Urothelium cell line (cell line): ENCODE measurements at places on chromosomes 6 and 20.
A peak's percentile ranks its signal among the peaks of the same experiment; 100 is the strongest.

- no peak for DNase-seq
Measured at GRCh38 chr6:69846770-69847491, 19.4 kb upstream of the COL19A1 start.

DNA sequence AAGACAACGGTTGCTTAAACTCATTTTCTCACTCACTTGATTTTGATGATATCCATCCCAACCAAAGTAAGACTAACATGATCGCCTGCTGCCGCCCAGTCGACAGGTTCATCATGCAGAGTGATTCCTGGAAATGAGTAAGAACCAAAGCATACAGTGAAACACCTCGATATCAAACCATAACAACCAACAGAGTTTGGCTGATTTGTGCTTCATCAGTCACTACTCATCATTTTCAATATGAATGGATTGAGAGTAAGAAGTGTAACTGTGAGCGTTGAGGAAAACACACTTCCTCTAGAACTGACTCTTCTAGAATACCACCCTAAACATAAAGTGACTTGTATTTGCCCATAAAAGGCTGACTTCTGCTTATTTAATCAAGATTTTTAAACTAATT, 29.2 kb upstream of the ALDH8A1 start:
- DNase-seq, result no peak

DNA sequence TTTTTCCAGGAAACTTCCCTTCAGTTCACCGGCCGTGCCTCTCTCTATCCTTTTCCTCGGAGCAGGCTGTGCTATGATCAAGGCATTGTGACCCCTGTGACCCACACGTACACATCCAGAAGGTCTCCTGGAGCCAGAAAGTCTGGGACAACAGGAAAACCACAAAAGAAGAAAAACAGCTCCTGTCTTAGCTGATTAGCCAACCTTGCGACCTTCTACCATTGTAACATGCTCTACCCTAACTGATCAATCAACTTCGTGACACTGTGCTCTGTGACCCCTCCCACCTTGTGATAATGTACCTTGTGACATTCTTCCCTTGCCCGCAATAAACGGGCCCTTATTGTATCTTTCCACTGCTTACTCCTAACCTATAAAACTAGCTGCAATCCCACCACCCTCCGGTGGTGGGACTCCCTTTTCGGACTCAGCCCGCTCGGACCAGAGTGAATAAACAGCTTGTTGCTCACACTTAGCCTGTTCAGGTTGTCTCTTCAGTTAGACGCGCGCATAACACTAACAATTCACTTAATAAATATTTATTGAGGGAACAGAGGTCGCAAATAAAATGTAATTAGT, 24.2 kb downstream of the ZNF311 start:
- DNase-seq, result peak; percentile 82

- peak; percentile 82 for DNase-seq
Measured at GRCh38 chr20:53126185-53126584, 154.0 kb downstream of the TSHZ2 start.

DNA sequence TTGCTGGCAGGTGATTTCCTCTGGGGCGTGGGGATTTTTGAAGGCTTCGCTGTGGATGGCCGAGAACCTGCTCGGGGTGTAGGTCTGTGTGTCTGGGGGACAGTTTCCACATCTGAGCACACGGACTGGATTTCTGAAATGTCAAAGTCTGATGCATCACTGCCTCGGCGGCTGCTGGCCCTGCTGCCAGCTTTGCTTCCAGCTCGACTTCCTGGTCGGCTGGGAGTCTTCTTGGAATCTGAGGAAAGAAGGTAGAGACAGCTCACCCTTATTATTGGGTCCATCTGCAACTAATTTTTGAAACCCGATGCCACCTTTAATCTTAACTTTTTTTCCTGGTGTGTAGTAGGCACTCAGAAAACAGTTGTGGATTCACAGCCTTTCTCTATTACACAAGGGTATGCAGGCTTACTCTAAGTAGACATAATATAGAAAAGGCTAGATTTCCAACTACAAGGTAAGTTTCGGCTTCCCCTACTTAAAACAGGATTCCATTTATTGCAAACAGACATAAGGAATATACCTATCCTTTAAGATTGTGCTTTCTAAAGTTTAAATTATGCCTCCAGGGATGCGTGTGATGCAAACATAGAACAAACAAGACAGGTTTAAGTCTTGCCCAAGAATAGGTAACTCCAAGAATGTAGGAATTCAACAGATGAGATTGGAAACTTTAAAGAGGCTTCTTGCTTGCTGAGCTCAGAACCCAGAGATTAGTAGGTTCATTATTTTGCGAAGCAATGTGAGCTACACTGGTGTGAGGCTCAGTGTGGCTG, 183.5 kb downstream of the DST start:
- no peak for DNase-seq

- DNase-seq, result no peak
Measured at GRCh38 chr6:106426250-106426970, 65.9 kb downstream of the CRYBG1 start.
